ENCODE measurements at places on chromosomes 12 and 14.

- DNase-seq = peak; percentile 14
These were observed 92.7 kb downstream of the PAH start for GRCh38 chr12:102824218-102824835.

DNA sequence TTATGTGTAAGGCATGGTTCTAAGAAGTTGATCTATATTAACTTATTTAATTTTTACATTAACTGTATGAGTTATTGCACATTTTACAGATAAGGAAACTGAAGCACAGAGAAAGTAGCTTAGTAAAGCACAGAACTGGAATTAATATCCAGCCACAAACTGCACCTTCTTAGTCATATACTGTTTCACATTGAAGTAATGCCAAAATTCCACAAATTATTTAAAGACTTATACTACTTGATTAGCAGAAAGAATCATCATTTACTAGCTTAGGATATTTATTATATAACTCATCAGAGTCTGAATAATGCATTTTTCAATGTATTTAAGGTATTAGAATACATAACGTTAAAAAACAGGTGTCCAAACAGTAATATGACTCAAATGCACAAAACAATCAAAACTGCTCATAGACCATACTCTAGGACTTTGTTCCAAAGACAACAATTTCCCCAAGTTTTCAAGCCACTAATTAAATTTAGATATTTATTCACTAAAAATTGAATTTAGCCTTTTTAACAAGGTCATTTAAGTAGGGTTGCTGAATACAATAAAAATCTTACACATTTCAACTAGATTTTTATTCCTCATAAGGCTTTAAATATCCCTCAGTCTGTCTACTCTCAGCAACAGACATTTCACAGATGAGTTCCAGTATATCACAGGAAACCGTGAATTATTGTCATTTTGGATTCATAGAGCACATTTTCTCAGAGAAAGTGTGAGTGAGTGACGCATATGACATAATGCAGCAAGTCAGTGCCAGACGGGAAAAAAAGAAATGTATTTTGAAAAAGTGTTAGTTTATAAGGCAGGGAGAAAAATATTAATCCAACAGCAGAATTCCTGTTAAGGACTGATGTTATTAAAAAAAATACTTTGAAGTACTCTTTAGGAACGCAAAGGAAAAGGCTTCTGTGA is 782.5 kb downstream of the TMTC2 start:
- no peak for DNase-seq

GRCh38 chr12:113005762-113006161 is 27.4 kb downstream of the OAS2 start:
- DNase-seq = peak; percentile 8

- peak; percentile 97 for DNase-seq
These were observed 17.0 kb upstream of the WNT5B start for GRCh38 chr12:1611803-1612572.

GRCh38 chr12:56628671-56629458 is 1.3 kb downstream of the BAZ2A start:
- peak; percentile 84 for DNase-seq

DNA sequence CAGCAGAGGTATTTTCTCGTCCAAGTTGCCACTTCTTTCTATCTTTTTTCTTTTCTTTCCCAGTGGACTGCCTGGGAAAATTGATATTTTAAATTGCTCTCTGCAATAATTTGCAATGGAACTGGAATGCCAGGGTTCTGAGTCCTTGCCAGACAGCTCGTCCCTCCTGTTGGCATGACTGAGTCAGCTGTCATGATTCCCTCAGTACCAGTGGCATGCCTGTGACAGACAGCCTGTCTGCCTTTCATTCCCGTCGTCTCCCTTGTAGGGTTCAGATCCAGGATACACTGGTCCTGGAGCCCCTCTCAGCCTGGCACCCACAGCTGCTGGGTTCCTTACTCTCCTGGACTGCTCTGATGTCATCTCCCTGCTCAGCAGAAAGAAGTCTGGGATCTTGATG is 84.8 kb downstream of the PTPN11 start:
- DNase-seq = no peak

DNA sequence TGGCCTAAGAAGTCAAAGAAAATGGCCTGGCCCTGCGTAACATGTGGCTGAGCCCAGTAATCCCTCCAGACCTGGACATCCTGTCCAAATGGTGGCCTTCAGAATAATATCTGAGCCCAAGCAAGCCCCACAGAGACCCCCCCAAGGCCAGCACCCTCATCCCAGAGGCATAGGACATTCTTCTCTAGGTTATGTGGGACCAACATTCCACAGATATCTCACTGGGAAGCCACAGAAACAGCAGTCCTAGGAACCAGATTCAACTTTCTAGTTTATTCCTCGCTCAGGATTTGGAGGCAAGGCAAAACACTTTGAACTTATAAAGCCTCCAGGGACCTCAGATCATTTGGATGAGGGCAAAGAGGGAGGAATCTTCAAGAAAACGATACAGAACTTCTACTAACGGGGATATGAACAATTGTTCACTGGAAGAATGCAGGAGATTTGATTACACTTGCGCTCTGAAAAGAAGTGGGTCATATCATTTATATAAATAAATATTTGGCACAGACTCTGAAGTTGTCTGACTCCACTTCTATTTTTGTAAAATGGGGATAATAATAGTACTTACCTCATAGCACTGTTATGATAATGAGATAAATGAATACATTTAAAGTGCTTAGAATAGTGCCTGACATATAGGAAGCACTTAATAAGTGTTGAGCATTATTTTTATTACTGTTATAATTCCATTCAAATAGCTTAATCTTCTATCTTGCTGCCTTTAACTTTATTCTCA is 171.5 kb downstream of the NUAK1 start:
- no peak for DNase-seq

DNA sequence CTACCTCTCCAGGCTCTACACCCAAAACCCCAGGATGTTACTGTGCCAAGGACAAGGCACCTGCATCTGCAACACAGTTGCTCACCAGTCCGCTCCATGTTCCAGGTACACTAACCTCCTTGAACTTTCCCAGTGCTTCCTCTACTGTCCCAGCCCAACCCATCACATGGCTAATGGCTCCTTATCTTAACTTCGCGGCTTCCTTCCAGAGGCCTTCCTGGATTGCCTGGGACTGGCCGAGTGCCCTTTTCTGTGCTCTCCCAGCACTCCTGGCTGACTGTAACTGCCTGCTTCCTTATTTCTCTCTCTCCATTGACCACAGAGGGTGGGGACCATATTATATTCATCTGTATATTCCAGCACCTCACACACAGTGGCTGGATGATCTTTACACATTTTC is 20.9 kb downstream of the POMT2 start:
- DNase-seq = no peak

- no peak for DNase-seq
These were observed 11.4 kb downstream of the DCAF5 start for GRCh38 chr14:69141550-69141949.

DNA sequence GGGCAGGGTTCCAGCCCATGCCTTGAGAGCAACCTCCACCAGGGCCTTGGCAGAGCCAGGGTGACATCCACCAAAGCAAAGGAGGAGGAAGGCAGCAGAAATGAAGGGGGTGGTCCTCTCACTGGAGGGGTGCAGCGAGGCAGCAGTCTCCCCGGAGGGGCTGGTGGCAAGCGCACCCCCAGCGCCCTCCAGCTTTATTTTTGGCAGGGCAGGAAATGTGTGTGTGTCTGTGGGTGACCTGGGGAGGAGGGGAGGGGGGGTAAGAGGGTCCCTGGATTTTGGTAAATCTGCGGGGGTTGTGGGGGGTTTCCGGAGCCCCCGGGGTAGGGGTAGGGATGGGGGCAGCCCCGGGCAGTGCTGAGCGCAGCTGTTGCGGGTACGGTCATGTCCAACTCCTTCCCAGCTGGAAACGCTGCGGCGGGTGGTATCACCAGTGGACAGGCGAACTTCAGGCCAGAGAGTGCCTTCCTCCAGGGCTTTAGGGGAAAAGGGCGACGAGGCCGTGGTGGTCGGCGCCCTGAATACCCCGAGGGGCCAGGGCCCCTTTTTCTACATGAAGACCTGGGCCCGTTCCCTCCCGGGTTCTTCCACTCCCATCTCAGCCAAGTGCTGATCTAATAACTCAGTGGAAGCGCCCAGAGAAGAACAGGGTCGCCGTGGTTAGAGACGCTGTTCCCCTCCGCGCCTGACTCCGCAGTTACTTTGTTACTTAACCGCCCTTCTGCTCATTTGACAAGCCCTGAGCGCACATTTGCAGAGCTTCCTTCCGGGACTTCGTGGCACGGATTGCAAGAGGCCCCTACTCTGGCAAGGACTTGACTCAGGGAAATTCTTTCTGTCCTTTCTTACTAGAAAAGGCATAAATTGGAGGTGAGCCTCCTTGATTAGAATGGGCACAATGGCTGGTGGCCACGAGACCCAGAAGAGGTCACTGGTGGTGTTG is 55.2 kb downstream of the FOS start:
- DNase-seq = no peak

GRCh38 chr12:128856035-128856790 is 2.9 kb downstream of the GLT1D1 start:
- DNase-seq = no peak

- no peak for DNase-seq
These were observed 89.3 kb downstream of the KCNC2 start for GRCh38 chr12:75120311-75120711.

- peak; percentile 98 for DNase-seq
These were observed 3.9 kb downstream of the CEBPE start for GRCh38 chr14:23115039-23115731.

DNA sequence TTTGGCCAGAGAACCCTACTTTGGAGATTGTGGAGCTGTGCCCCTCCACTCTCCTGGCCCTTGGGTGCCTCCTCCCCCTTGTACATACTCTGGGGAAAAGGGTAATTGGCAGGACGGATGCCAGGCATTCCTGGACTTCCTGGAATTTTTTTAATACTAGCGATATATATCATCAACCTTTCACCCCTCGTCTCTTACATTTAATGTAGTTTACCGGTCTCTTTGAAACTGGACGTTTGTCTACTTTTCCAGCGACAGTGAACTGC is 767 bp upstream of the CRY1 start:
- DNase-seq = no peak

DNA sequence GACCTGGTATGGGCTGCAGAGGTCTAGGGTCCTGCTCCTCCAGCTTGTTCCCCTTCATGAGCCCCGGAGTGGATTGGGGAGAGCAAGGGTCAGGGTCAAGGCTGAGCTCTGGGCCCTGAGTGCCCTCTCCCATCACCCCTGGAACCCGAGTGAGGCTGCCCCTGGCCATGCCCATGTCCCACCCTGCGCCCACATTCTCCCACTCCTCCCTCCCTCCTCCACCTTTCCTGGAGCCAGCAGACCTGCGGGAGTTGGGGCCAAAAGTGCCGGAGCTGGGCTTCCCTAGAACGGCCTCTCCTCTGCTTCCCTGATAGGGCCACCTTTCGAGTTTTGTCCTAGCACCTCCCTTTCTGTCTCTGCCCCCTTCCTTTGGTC is 590 bp downstream of the SCNN1A start:
- no peak for DNase-seq

DNA sequence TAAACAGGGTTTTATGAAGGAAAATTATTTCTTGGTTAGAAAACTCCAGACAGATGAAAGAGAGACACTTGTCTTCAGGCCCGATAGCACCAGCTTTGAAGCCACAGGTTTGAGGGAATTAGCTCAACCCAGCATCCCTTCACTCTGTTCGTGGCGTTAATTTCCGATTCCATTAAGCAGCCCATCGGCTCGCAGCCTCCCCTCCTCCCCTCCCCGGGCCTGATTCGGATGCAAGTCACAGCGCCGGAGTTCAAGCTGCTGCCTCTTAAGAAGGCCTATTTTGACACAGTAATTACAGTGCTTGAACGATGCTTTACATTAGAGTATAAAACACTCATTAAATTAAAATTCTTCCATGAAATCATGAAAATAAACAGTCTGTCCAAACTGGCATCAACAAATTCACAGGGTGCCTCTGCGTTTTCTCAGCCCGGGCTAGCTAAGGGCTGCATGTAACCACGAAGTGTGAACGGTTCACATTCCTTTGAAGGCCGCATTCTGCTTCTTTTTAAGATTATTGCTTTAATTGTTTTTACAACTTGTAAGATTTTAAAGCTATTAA is 145.8 kb downstream of the DICER1 start:
- no peak for DNase-seq

DNA sequence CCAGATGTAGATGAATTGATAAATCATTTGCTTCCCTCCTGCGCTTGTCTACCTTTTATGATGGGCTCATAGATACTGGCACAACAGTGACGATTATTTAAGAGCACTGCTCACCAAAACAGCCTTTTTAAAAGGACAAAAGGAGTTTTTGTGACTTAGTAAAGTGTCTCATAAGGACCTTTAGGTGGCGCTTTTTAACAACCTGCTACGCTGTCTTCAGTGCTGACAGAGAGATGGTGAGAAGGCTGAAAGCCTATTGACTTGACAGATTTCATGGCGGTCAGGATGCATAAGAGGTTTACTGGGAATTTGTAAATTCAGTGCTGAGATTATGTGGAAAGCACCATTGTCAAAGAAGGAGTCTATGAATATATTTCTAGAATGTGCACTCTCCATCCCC is 87.6 kb downstream of the SLC15A5 start:
- no peak for DNase-seq

GRCh38 chr14:104138098-104138717 is at the start of gene KIF26A:
Gene KIF26A, plus strand, starts transcription at chr14:104138587. Its CDS starts 136 bp downstream, at chr14:104138723.
- DNase-seq = no peak

GRCh38 chr12:53427905-53428594 is 4.4 kb downstream of the AMHR2 start:
- DNase-seq = peak; percentile 98

DNA sequence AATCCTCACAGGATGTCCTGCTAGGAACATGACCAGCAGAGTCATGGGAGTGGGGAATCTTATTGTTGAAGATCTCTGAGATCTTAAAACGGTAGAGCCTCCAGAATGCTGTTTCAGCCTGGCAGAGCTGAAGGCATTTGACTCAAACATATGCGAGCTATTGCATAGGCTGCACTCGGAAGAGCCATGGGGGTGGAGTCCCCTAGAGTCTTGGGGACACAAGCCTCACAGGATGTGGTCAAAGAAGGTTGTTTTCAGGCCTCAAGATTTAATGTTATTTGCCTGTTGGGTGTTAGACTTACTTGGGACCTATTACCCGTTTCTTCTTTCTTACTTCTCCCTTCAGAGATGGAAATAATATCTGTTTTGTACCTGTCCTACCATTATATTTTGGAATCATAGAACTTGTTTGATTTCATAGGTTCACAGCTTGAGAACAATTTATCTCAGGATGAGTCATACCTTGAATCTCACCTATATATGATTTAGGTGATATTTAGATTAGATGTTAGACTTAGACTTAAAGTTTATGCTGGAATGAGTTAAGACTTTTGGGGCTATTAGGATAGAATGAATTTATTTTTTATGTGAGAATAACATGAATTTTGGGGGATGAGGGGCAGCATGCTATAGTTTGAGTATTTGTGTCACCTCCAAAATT is 172.2 kb upstream of the ATP2B1 start:
- no peak for DNase-seq

All from fibroblast of mammary gland (primary cell).